ENCODE measurements at places on chromosomes 11 and 22.
A peak's percentile ranks its signal among the peaks of the same experiment; 100 is the strongest.

DNA sequence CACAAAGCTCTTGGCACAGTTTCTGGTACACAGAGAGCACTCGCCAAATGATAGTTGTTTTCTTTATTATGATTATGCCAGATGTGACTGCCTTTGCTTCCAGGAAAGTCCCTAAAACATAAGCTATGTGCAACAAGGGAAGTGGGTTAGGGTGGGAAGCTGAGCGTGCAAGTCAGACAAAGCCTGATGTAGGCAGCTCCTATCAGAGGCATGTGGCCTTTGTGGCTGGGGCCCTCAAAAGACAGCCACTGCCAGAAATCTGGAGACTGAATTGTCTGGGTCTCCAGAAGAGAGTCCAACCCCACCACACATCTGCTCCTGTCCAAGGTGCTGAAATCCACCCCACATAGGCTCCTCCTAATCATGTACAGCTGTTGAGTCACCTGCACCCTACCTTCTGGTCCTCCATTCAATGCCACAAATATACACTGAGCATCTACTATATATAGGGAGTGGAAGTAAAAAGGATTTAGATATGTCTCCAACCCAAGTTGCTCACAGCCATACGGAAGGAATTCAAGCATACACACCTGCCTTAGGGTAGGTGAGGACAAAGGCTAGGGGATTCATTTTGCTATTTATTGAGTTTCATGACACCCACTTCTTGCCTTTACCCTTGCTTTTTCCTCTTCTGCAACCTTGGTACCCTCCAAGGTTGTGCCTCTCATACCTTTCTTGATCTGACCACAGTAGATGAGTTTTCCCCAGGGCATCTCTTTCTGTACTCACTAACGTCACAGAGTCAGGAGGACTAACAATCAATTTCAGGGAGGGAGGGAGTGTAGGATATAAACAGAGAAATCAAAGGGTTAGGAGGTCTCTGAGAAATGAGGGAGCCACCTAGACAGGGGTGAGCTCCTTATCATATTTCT lies 12.4 kb downstream of the SEC14L3 start:
- no peak for DNase-seq
- no peaks in the 10 kb centered on the region for H3K27me3 ChIP-seq
- no peaks in the 10 kb centered on the region for H3K36me3 ChIP-seq
- no peaks in the 10 kb centered on the region for H3K4me1 ChIP-seq
- H3K4me3 ChIP-seq: no peak overlapping the region

DNA sequence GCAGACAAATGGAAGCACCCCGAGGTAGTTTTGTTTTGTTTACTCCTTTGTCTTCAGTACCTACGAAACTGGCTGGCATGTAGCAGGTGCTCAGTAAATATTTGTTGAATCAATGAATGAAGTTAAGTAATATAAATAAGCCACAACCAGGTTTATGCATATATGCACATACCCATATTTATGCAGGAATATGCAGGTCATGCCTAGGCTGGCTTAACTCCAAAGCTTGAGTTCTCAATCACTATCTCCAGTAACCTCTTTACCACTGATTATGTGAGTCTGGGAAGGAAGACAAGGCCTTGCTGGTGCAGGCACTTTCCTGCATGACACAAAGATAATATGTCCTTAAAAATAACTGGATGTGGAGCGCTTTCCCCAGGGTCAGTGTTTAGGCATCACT lies 27.5 kb downstream of the ARL14EP start:
- no peak overlapping the region for H3K4me3 ChIP-seq
- H3K36me3 ChIP-seq: no peaks in the 10 kb centered on the region
- no peaks in the 10 kb centered on the region for H3K4me1 ChIP-seq
- no peaks in the 10 kb centered on the region for H3K27me3 ChIP-seq
- H3K27ac ChIP-seq: no peak overlapping the region

GRCh38 chr11:26474401-26474800 lies 97.7 kb downstream of the MUC15 start:
- no peak for DNase-seq
- no peaks in the 10 kb centered on the region for H3K27me3 ChIP-seq
- H3K27ac ChIP-seq: no peak overlapping the region
- no peaks in the 10 kb centered on the region for H3K36me3 ChIP-seq
- no peaks in the 10 kb centered on the region for H3K4me1 ChIP-seq
- no peak overlapping the region for H3K4me3 ChIP-seq

DNA sequence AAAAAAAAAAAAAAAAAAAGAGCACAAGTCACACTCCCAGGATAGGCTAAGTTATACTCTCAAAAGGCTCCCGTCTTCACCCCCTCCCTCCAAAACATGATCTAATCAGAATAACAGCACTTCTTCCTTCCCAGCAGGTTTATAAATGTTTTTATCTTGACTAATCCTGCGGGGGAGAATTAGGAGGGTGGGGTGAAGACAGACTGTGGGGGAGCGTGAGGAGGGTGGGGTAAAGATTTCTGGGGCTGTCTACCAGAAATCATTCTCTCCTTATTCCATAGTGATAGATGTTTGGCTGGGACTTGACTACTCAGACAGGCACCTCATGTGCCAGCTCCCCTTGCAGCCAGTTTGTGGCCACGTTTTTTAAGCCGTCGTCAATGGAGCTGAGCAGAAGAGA lies 17.0 kb downstream of the KCNE3 start:
- H3K27ac ChIP-seq: no peak overlapping the region
- no peaks in the 10 kb centered on the region for H3K36me3 ChIP-seq
- H3K4me1 ChIP-seq: no peaks in the 10 kb centered on the region
- H3K4me3 ChIP-seq: no peak overlapping the region

- no peaks in the 10 kb centered on the region for H3K27me3 ChIP-seq
- H3K27ac ChIP-seq: no peak overlapping the region
- no peaks in the 10 kb centered on the region for H3K36me3 ChIP-seq
- H3K4me3 ChIP-seq: no peak overlapping the region
- DNase-seq: no peak
These were observed 203.4 kb downstream of the FAM76B start for GRCh38 chr11:95586155-95586554.

- no peak for DNase-seq
- no peaks in the 10 kb centered on the region for H3K4me1 ChIP-seq
- no peak overlapping the region for H3K27ac ChIP-seq
- no peaks in the 10 kb centered on the region for H3K27me3 ChIP-seq
These were observed 16.0 kb upstream of the PRG2 start for GRCh38 chr11:57406337-57406904.

DNA sequence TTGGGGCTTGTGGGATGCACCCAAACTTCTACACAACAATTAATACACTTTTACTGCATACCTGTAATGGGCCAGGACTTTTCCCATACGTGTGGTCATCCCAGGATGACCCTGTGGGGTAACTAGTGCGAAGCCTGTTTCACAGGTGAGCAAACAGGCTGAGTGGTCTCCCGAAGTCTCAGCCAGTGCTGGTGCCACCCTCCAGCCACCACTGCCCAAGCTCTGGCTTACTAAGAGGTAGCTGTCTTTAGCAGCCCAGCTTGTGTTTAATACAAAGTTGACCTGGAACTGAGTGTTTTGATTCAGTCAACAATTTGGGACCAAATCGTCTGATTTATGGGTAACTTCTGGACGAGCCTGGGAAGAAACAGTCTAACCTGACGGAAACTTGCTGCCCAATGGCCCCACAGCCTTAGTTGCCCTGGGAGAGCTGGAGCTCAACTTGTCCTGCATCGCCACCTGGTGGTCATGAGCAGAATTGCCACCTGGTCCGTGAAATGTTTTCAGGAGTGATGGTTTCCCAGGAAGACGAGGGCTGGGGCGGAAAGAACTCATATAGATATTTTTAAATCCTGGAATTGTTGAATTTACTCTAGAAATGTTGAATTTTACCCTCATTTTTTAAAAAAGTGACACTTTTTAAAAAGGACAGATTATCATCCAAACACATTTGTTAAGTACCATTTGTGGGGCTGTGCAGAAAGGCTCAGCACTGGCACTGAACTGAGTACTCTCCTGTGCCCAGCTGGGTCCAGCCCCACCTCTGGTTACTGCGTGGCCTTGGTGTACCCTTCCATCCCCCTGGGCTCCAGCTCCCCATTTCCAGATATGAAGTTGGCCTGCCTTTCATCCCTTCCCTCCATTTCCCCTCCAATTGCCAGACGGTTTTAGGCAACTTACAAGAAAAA lies 95.5 kb upstream of the PARVA start:
- no peaks in the 10 kb centered on the region for H3K36me3 ChIP-seq
- H3K4me1 ChIP-seq: no peaks in the 10 kb centered on the region
- H3K27ac ChIP-seq: no peak overlapping the region
- H3K4me3 ChIP-seq: no peak overlapping the region
- H3K27me3 ChIP-seq: no peaks in the 10 kb centered on the region
- peak; percentile 69 for DNase-seq

GRCh38 chr11:30967579-30967978 lies 381.4 kb upstream of the MPPED2 start:
- H3K4me3 ChIP-seq: no peak overlapping the region
- H3K4me1 ChIP-seq: no peaks in the 10 kb centered on the region
- H3K27me3 ChIP-seq: no peaks in the 10 kb centered on the region
- no peaks in the 10 kb centered on the region for H3K36me3 ChIP-seq
- H3K27ac ChIP-seq: no peak overlapping the region
- no peak for DNase-seq

DNA sequence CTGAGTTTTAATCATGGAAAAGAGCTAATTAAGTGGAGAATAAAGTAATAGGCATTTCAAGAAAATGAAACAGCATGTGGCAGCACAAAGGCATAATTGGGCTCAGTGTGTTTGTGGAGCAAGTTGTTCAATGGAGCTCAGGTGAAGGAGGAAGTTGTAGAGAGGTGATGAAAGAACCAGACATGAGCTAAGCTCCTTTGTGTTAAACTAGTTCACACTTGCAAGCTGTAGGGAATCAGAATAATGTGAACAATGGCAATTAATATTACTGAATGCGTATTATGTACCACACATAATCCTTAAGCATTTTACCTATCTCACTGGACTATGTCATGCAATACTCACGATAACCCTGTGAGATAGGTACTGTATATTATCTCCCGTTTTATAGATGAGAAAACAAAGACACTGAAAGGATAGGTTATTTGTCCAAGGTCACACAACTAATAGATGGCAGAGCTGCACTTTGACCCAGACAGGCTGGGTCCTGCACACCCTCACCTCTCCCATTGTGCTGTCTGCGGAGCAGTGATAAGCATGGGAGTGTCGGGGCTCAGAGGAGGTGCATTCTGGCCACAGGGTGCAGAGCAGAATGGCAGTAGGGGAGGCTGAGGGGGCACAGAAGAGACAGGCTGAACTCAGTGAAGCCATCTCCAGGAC lies 8.9 kb downstream of the OLFML1 start:
- no peak overlapping the region for H3K4me3 ChIP-seq
- H3K27me3 ChIP-seq: peaks cover 2% of the 10 kb centered on the region
- no peaks in the 10 kb centered on the region for H3K4me1 ChIP-seq
- DNase-seq: no peak
- no peak overlapping the region for H3K27ac ChIP-seq

DNA sequence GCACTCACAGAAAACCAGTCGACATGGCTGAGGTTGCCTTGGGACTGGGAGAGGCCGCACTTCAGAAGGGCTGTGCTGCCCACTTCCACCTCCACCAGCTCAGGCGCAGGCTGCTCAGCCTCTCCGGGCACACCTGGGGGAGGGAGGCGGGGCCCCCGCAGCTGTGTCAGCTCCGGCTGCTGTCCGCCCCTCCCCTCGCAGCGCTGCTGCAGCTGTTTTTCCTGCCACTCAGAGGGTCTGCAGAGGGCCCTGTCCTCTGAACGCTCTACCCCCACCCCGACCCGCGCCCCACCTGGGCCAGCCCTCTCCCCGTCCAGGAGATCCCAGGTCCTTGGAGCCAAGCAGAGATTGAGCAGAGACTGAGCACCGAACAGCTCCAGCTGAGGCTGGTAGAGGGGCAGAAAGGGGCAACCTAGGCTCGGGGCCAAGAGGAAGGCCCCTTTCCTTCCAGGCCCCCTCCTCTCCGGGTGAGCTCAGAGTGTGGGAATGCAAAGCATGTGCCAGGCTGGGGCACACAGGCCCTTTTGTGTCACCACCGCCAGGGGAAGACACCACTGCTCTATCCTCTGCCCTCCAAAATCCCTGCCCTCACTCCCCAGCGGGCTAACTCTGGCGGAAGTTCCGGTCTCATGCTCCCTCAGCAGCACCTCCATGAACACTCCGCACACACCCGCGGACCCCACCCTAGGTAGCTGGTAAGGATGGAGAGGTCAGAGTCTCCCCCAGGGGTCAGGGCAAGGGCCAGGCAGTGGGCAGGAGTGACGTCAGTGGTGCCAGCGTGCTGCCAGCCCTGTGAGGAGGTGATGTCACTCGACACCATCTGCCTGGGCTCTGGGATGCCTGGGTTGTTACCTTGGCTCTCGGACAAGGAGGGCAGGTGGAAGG lies 1.6 kb downstream of the MCAM start:
- H3K4me3 ChIP-seq: peak overlapping the region; percentile 49
- DNase-seq: no peak
- H3K27ac ChIP-seq: no peak overlapping the region
- H3K27me3 ChIP-seq: peaks cover 21% of the 10 kb centered on the region
- H3K4me1 ChIP-seq: peaks cover 42% of the 10 kb centered on the region

GRCh38 chr11:48142889-48143288 lies 73.7 kb upstream of the OR4B1 start:
- H3K4me1 ChIP-seq: no peaks in the 10 kb centered on the region
- H3K36me3 ChIP-seq: peaks cover 40% of the 10 kb centered on the region
- no peaks in the 10 kb centered on the region for H3K27me3 ChIP-seq
- DNase-seq: no peak
- H3K4me3 ChIP-seq: no peak overlapping the region

DNA sequence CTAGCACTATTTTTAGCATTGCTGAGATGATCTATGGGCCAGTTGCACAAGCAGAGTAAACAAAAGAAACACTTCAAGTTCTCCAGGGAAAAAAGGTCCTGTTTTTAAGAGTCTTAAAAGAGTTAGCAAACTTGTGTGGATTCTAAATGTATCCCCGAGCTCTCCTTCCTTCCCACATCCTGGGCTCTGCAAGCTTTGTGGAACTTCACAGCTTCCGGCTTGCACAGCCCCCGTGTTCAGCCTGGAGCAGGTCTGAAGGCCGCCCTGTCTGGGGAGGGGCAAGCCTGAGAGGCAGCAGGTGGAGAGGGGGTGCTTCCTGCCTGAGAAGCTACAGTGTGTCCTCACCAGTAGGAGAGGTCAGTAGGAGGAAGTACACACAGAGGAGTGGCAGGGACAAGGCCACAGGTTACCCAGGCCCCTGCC lies 35.1 kb upstream of the SUSD2 start:
- peak overlapping the region; percentile 51 for H3K27ac ChIP-seq
- no peak for DNase-seq
- H3K4me1 ChIP-seq: peaks cover 57% of the 10 kb centered on the region

- H3K4me1 ChIP-seq: peaks cover 21% of the 10 kb centered on the region
- no peaks in the 10 kb centered on the region for H3K27me3 ChIP-seq
- H3K36me3 ChIP-seq: no peaks in the 10 kb centered on the region
These were observed 81.1 kb upstream of the WNT7B start for GRCh38 chr22:46058091-46058420.
